ENCODE measurements at places on chromosomes 1 and 21.

GRCh38 chr1:111690306-111690617 lies 48.9 kb downstream of the INKA2 start:
- peak; percentile 92 for DNase-seq

DNA sequence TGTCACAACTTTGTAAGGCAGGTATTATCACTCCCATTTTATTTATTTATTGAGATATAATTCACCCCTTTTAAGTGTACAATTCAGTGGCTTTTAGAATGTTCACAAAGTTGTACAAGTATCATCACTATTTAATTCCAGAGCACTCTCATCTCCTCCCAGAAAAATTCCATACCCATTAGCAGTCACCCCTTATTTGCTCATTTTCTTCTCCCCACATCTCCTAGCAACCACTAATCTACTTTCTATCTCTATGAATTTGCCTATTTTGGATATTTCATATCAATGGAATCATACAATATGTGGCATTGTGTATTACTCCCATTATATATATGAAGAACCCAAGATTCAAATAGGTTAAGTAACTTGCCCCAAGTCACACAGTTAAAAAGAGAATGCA lies 7.0 kb downstream of the DSTYK start:
- DNase-seq, result no peak

DNA sequence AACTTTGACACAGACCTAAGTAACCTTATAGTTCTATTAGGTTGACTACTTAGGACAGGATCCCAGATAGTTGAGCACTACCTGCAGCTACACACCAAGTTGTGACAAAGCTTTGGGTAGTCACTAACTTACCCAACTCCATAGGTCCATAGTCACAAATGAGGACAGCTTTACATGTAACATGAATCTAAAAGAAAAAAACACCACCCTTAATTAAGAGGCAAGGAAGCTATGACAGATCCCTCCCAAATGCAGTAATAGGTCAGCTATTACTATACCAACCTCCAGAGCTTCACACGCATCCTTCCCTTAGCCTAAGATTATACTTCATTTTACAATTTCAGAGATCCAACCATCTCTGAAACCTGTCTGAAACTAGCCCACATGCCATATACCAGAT lies 12.7 kb upstream of the RAB42 start:
- DNase-seq, result no peak

GRCh38 chr1:211099393-211099792 lies 34.6 kb downstream of the KCNH1 start:
- DNase-seq, result no peak

- DNase-seq, result no peak
These were observed 522.6 kb downstream of the ADGRL2 start for GRCh38 chr1:82323144-82323841.

GRCh38 chr21:30463713-30464112 lies 16.5 kb downstream of the KRTAP19-1 start:
- DNase-seq, result no peak

DNA sequence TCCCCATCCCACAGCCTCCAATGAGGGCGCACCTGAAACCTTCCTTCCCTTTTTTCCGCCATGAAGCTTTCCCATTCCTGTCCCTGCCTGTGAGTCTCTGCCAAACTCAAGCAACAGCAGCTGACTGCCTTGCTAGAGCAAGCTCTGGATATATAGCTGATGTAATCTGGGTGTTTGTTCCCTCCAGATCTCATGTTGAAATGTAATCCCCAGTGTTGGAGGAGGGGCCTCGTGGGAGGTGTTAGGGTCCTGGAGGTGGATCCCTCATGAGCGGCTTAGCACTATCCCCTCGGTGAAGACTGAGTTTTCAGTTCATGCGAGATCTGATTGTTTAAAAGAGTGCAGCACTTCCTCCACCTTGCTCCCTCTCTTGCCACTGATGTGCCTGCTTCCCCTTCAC lies 204.4 kb upstream of the MAP1LC3C start:
- no peak for DNase-seq

DNA sequence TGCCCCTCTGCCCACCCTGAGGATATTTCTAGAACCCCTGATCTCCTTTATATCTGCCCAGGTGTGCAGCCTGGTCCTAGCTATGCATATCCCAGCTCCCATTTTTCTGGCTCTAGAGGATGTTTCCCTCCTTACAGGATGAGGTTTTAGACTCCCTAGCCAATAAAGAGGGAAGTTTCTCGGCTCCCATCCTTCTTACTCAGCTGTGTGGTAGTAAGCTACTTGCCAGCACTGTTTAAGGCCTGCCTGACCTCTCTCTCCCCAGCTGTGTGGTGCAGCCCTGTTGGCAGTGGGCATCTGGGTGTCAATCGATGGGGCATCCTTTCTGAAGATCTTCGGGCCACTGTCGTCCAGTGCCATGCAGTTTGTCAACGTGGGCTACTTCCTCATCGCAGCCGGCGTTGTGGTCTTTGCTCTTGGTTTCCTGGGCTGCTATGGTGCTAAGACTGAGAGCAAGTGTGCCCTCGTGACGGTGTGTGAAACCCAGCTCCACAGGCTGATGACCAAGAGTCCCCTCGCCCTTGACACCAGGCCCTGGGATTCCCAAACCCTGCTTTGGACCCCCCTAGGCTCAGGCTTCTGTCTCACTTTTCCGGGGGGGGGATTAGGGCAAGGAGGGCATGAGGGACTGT lies 7.8 kb upstream of the P3R3URF start:
- no peak for DNase-seq

DNA sequence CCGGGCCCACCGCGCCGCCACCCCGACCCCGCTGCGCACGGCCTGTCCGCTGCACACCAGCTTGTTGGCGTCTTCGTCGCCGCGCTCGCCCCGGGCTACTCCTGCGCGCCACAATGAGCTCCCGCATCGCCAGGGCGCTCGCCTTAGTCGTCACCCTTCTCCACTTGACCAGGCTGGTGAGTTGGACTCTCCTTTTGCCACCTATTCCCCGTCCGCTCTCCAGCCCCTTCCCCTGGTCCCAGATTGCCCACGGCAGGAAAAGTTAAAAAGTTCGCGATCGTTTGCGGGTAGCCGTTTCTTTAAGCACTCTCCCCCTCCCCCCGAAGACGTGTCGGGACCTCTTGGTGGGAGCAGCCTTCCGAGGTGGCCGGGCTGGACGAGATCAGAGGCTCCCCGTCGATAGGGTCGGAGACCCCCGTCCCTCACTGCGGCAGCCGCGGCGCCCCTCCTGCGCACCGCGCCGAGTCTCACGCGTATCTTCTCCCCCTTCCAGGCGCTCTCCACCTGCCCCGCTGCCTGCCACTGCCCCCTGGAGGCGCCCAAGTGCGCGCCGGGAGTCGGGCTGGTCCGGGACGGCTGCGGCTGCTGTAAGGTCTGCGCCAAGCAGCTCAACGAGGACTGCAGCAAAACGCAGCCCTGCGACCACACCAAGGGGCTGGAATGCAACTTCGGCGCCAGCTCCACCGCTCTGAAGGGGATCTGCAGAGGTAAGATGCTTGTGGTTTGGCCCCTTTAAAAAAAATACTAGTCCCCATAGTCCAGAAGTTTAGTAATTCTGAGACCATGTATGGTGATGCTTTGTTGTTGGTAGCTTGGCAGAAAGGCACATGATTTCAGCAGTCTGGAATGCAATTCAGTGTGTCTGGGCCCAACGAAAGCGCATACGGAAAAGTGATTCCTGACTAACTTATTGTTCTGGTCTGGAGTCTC lies 576 bp downstream of the CCN1 start:
- peak; percentile 89 for DNase-seq

GRCh38 chr1:41427122-41427913 lies 57.2 kb downstream of the EDN2 start:
- DNase-seq, result no peak

DNA sequence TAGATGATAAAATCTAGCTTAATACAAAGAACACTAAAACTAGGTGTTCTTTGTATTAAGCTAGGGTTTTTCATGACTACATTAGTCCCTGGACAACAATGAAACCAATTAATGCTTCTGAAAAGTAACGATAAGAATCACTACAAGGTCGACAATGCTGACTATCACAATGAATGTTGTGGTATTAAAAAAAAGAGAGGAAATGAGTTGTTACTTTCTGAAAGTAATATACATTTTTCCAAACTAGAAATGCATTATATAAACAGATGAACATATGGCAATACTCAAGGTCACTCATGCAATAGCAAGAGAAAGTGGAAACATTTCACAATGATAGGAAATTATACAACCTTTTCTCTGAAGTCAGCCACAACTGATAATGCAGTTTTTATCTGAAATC lies 19.0 kb downstream of the DPH5 start:
- peak; percentile 47 for DNase-seq

DNA sequence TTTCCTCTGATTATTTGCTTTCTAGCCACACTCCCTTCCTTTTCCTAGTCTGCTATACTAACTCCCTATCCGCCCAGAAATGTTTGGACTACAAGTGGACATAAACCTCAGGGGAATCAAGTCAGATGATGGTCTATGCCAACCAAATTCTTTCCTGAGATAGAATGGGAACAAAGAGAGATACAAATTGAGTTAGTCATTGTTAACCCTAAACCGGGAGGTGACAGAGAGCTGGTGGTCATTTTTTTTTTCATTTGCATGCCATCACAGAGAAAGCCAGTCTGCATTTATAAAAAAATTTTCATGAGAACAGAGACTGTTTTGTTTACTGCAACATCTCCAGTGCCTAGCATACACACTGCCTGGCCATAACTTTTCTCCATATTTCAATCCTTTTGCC lies 35.0 kb downstream of the MYSM1 start:
- peak; percentile 11 for DNase-seq

DNA sequence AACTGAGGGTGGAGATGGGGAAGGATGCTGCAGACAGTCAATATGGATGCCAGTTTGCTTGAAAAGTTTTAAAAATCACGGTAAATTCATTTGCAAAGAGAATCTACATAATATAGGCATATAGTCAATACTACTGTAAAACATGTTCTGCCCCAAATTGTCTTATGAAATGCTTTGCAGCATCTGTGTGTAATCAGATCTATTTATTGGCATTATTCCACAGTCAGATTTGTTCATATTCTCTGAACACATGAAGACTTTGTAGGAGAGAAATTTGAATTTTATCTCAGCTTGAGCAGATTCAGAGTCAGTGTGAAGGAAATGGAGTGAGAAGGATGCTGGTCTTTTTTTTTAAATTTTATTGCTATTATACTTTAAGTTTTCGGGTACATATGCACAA lies 88.5 kb downstream of the PLPPR4 start:
- no peak for DNase-seq

DNA sequence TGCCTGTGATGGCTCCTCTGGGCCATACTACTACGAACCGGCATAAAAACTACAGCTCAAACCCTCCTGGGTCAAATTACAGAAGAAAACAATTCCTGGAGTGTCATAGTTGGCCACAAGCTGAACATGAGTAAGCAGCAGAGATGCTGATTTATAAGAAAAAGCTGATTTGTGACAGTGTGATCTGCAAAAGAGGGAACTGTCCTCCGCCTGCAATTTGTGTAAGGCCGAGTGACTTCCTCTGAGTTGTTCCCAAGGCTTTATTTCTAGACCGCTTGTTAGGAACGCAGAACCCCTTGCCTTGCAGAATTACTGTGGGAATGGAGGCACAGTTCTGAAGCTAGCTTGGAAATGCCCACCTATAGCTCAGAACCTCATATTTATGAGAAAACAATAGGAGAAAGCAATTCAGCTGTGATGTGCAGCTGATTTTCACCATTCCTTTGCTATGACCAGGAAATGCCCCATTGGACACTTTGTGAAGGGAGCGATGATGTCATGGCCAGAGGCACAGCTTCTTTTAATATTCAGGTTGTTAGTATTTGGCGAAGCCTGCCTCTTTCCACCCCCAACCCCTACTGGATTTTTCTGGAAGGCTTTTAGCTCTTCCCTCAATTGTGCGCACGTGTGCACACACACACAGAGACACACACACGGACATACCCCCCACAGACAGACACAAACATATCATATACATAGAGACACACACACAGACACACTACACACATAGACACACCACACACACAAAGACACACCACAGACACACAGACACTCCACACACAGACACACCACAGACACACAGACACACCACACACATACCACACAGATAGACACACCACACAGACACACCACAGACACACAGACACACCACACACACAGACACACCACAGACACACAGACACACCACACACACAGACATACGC lies 47.6 kb downstream of the IER5 start:
- DNase-seq, result peak; percentile 82

- DNase-seq, result no peak
These were observed 92.0 kb upstream of the CAMK1G start for GRCh38 chr1:209491496-209491895.

DNA sequence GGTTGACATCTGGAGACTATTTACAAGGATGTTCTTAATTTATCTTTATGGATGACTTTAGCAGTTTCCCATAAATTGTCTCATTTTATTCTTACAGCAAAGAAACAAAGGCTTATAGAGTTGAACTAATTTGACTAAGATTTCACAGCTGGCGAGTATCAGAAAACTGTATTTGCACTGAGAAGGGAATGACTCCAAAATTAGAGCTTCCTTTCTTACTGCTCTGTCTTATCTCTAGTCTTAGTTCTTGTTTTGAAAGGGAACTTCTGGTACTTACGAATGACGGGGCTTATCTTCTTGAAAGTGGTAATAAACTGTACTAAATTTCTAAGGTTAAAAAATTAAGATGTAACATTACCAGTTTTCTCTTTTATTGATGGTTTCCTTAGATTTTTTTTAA lies 13.6 kb downstream of the CNST start:
- no peak for DNase-seq

DNA sequence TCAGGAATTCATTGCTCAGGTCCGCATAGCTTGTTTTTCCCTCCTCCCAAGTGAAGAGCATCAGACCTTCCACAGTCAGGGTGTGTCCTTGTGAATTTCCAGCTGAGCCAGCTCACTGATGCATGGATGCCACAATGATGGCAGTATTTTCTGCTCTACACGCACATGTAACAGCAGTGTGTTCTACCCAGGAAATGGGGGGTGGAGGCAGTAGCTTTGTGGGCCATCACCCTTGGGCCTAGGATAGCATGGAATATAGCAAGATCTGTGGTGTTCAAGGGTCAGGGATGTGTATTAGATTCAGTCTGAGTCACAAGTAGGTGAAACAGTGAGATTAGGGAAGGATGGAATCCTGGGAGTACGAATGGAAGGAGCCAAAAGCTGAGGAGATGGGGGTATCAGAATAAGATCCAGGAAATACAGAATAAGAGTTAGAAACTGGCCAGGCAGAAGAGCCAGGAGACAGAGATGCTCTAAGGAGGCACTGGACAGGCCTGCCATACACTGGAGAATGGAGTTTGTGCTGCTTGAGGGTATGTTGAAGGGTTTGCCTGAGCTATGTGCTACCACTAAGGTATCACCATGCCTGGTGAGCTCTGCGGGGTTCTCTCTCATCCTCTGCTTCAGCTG lies 90.6 kb upstream of the CNIH3 start:
- DNase-seq, result no peak

Data from fibroblast of pulmonary artery (primary cell).